ENCODE measurements at places on chromosomes 2 and 18. TPM values are rescaled to one million over a fixed set of nuclear protein-coding genes. Genes with fewer than 3 reads are reported as not detected.

POTEC gene
- total RNA-seq = not detected

- DNase-seq = no peak
Measured at GRCh38 chr2:162184821-162185450, 32.9 kb upstream of the GCG start.

DNA sequence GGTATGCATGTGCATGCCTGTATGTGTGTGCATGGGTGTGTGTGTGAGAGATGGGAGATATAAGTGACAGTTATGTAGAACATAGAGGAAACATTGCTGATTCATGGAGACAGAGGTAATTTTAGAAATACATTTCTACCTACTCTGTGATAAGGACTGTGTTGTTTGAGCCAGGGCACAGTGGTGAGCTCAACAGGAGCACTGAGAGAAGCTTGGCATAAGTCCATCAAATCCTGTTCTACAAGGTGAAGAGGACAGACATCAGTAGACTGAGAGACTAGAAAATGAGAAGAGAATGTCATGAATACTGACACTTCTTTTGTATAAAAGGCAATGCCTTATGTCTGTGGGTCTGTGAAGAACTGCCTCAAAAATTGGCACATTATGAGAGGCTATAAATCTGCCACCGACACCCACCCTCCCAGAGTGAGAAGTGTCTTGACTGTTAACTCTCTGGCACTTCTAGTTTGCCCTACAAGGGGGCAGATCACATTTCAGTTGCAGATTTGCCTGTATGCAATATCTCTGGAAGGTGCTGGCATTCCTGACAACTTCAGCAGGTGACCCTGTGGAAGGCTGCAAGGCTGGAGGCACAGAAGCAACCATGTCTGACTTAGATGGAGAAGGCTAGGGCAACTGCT, 962.3 kb upstream of the NRXN1 start:
- DNase-seq = no peak

- no peak for DNase-seq
Measured at GRCh38 chr18:48300463-48300961, 108.7 kb downstream of the ZBTB7C start.

MGAT4A gene
- 17.7 TPM for total RNA-seq

DNA sequence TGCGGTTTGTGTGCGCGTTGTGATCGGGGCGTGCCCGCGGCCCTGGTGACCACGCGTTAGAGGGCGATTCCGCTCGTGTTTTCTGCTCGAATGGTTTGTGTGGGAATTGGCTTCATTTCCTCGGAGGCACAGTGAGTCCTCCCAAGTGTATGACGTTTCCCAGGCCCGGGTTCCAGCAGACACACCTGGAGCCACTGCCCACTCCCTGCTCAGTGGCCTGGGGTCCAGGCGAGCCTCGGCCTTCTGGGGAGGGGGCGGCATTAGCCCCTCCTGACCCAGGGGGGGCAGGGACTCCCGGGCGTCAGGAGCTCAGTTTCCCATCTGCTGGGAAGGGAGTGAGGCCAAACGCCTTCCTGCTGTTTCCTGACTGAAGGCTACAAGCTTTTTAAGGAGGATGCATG, 92.1 kb downstream of the NFATC1 start:
- no peak for DNase-seq

- no peak for DNase-seq
Measured at GRCh38 chr2:173596244-173596643, 241.6 kb downstream of the CDCA7 start.

GRCh38 chr18:35513181-35513936, 15.6 kb upstream of the INO80C start:
- no peak for DNase-seq

FEV gene
- total RNA-seq = not detected

GRCh38 chr2:128489526-128490273, 171.0 kb upstream of the HS6ST1 start:
- DNase-seq = no peak

UGT1A8 gene
- total RNA-seq = not detected

DNA sequence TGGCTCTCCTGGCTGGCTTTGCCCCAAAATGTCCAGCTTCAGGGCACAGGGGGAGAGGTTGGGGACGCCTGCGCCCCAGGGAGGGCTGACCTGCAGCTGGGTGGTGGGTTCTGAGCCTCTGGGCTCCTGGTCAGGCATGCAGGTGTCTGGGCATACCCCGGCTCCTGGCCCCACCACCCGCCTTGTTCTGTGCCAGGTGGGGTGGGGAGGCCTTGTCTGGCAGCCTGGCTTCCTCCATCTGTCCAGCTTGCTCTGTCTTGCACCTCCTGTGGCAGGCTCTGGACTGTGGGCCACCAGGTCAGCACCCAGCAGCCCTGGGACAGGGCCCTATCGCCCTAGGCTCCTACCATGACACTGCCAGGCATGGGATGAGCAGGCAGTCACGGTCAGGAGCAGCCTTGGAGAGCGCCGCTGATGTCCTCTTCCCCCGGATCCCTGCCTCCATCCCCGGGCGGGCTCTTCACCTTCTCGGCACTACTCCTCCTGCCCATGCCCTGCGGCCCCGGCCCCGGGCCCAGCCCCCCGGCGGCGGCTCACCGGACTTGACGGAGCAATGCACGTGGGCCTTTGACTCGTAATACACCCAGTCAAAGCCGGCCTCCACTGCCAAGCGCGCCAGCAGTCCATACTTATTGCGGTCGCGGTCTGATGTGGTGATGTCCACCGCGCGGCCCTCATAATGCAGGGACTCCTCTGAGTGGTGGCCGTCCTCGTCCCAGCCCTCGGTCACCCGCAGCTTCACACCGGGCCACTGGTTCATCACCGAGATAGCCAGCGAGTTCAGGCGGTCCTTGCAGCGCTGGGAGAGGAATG, 3.6 kb downstream of the IHH start:
- no peak for DNase-seq

Data from heart right ventricle (tissue), 16 donors.